ENCODE measurements at places on chromosomes 2 and 18.

DNA sequence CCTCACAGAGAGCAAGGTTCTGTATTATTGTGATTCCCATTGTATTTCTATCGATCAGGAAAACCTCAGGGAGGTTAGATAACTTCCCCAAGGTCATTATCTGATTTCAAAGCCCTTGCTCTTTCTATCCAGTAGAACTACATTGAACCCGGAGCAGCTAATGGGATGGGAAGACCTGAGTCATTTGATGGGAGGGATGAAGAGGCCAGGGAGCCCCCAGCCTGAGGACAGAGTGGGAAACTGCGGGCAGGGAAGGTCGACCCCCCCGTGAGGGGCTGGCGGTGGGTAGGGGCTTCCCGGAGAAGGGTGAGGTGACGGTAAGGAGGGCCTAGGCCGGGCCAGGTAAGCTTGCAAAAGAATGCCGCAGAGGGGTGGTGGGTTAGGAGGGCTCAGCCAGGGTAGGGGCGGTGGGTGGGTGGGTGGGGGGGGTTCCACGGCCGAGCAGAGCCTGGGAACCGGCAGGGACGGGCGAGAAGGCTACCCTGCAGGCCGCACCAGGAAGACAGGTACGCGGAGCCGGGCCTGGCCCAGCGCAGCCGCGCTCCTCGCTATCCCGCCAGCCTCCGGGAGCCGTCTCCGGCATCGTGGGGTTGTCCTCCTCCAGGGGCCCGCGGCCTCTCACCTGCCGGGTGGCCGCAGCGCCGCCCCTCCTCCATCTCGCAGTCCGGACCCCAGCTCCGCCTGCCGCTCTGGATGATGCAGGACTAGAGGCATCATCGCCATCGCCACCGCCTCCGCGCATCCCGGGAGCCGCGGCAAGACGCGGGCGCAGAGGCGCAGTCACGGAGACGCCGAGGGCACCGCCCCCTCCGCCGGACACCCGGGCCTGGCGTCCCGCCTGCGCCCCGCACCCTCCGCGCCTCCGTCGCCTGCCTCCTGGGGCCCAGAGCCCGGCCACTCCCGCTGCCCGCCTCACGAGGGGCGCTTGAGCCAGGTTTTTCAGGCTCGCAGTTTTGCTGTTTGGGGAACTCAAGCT, at the start of gene GPR75:
TSS of gene GPR75 (minus strand) at position 762 of the 976 bp plus-strand sequence. CDS start 5,211 bp downstream, outside the sequence.
- DNase-seq, result no peak

DNA sequence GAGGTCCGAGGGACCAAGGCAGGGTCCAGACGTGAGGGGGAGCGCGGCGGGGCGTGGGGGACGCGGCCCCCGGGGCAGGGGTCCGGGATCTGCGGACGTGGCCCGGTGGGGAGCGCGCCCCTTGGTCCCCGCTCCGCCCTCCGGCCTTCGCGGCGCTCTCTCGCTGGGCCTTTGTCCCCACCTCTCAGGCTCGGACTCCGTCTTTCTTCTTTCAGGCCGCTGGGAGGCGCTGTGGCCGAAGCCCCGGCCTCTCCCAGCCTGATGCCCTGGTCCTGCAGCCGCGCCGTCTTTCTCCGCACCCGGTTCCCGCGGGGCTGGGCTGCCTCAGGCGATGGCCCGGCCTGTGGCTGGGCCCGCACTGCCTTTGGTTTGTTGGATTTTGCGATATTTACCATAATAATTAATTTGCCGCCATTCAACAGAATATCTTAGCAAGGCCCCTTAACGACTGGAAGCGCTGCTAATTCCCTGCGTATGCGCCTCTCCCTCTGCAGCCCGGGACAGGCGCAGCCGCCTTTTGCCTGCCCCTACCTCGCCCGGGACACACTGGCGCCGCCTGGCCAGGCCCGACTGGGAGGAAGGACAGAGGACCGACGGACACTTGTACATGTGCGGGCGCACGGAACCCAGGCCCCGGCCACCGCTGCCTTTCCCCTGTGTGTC, 10.8 kb downstream of the SIX3 start:
- no peak for DNase-seq

- no peak for DNase-seq
Measured at GRCh38 chr18:9578306-9578705, 36.1 kb downstream of the PPP4R1 start.

- no peak for DNase-seq
Measured at GRCh38 chr18:28114472-28114871, 62.5 kb downstream of the CDH2 start.

DNA sequence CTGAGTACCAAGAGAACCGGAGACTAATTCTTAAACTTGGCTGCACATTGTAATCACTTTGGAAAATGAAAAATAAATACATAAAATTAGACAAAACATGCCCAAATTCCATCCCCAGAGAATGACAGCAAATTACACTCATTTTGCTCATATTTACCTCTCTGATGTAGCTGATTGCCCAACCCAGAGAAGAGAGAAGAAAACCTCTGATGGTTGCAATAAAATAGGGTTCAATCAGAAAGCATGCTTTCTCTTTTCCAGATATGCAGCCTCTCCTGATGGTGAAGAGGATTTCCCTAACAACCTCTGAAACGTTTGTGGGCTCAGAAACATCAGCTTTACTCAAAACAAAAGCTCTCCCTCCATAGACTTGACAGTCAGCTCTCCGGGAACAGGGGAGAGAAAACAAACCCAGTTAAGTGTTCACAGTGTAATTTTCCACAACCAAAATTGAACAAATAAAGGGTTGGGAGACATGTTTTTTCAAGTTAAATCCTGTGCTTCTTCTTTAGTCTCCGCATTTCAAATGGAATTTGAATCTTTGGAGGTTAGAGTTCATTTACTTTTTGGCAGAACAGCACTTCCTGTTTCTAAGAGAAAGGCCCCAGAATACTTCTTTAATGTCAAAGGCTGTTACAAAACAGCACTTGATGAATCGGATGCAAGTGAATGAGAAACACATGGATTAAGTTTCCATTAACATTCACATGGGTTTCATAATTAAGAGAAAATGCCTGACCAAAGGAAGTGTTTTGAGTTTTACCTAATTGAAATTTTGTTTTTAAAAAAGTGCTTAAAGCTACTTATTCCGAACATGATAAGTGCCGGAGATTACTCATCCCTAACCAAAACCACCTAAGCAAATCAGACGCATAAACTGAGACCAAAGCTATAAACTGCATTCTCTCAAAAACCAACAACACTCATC, 570.1 kb upstream of the SYT4 start:
- no peak for DNase-seq

GRCh38 chr2:4873876-4874593, 818.1 kb upstream of the SOX11 start:
- DNase-seq, result no peak

- no peak for DNase-seq
Measured at GRCh38 chr2:239779584-239779983, 245.6 kb downstream of the NDUFA10 start.

DNA sequence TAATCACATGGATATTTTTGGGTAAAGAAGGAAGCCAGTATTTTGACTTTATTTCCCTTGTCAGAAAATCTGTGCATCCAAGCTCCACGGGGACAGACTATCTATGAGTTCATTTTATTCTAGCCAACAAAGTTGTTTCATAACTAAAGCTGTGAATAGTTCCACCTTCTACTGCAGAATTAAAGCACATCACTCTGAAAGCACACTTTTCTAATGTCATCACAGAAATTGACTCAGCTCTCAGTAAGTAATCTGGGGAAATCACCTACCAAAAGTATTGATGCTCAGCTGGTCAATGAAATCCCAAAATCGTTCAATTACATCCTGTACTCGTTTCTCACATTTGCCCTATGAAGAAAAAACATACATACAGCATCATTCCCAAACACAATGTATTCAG, 19.1 kb downstream of the IAH1 start:
- no peak for DNase-seq

DNA sequence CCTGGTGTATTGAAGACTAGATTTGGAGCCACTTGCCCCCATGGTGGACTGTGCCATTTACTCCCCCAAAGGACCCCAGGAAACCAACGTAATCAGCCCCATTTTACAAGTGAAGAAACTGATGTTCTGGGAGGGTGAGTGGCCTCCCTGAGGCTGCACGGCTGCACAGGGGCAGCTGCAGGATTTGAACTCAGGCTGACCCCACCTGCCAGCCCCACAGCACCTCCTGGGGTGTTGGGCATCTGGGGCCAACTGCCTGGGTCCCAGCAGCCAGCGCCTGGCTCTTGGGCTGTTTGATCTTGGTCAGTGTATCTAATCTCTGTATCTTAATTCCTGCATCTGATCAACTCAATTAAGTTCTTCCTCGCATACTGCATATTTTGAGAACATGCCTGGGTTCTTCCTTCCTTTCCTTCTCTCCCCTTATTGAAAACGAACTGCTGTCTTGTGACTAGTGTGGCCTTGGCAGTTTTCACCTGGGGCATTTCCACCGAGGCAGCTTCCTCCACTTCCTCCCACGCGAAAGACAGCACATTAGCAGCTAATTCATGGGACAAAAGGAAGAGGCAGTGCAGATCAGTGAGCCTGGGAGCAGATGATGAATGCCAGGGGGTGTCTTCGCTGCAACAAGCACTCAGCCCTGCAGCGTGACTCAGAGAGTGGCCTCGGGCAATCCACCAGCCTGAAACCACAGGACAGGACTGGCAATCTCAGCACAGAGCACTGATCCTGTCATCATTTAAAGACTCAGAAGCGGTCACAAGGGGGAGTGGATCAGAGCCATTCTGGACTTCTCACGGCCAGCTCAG, 184.1 kb upstream of the RAB12 start:
- no peak for DNase-seq

All from activated CD4-positive, CD25-positive, alpha-beta regulatory T cell treated with anti-CD3 and anti-CD28 coated beads, Interleukin-2, amount 50 U/mL, for 72 hours (primary cell).